ENCODE measurements at places on chromosomes 1 and 21. TPM values are rescaled to one million over a fixed set of nuclear protein-coding genes. Genes with fewer than 3 reads are reported as not detected.
A peak's percentile ranks its signal among the peaks of the same experiment; 100 is the strongest.

- no peak for DNase-seq
These were observed 24.4 kb upstream of the AHCYL1 start for GRCh38 chr1:109959974-109960744.

DNA sequence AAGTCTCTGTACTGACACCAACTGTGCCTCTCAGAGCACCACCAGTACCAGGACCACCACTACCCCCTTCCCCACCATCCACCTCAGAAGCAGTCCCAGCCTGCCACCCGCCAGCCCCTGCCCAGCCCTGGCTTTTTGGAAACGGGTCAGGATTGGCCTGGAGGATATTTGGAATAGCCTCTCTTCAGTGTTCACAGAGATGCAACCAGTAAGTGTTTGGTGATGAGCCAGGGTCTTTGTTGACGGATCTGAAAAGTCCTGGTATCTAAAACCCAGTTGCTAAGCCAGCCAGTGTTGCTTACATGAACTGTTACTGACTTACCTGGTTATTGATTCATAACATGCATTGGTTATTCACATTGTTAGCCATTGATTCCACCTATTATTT lies 1.1 kb downstream of the C1orf56 start:
- no peak for DNase-seq

- no peak for DNase-seq
These were observed 80.4 kb downstream of the IFI44 start for GRCh38 chr1:78730054-78730453.

DNA sequence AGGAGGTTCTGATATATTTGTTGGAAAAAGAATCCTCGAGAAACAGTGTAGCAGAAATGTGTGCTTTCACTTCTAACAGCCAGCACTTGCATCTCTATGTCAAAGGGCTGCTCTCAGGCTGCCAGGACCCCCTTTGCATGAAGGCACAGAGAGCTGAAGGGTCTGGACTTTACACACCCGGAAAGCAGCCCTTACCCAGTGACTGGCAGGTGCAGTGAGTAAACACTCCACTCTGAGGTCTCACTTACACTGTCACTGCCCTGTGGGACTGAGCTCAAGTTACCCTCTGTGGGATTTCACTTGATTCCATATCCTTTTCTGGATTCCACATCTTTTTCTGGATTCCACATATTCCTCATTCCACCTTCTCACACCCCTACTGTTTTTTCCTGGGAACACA lies 40.8 kb upstream of the PPP2R5A start:
- no peak for DNase-seq

GRCh38 chr1:224065455-224065854 lies 48.5 kb upstream of the FBXO28 start:
- no peak for DNase-seq

DNA sequence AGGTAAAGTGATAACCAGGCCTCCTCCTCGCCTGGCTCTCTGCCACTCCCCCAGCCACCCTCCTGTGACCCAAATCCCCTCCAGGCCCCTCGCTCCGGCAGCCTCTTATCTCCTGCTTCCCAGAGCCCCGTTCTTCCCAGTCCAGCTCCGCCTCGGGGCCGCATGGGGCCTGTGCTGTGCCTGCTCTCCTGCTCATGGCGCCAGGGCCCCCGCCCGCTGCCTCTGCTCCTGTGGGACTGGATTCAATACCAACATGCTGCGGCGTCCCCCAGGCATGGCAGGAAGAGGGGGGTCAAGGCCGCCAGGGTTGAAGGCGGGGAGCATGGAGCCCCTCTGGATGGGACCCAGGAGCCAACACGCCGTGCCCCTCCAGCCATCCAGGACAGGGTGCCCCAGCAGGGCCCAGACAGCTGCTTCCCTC lies 213.0 kb upstream of the VAMP3 start:
- DNase-seq = no peak

DNA sequence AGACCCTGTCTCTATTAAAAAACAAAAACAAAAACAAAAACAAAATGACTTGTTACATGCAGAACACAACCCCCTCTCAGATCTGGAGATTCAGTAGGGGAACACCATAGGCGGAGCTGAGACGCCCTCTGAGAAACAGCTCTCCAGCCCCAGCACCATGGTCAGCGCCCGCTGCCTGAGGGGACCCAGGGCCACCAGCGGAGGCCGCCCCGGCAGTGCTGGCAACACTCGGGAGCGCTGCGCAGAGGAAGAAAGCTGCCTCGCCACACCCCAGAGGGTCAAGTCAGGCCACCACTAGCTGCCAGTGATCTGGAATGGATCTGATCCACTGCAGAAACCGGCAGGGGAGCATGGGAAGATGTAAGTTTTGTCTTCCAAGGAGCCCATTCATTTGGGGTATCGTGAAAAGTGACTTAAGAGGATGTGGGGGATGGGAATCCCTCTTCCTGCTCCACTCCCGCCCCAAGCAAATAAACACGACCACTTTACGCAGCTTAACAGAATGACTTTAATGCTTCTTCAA lies 3.1 kb downstream of the ACTA1 start:
- DNase-seq = peak; percentile 74

DNA sequence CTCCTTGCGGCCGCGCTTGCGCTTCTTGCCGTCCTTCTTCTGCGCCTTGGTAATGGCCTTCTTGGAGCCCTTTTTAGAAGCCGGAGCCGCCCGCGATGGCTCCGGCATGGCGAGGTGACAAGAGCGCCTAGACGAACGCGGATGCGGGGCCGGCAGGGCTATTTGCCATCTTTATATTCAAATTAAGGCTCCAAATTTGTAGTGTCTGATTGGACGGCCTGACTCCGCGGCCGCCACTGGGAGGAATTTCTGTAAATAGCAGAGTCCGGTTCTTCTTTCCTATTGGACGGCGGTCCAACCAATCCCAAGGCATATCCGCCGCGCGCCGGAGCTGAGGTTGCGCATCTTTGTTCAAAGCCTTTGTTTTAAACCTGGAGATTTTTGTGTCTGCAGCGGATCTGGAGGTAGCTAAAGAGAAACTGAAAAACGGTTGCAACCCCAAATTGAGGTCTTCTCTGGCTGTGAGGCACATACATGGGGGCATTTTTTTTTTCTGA lies 22.6 kb upstream of the RNF187 start:
- DNase-seq = peak; percentile 87

DNA sequence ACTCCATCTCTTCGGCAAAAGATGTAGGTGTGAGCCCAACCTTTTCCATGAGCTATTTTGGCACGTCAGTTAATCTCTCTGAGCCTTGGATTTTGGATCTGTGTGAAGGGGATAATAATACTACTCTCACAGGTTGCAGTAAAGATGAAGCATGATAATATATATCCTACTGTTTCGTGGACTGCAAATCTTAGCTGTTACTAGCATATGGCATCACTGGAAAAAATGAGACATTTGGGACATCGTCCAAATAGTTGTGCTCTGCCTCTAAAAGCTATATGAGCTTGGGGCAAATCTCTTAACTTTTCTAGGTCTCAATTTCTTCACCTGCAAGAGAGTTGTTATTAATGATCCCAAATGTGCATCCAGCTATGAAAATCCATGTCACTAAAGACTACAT lies 147.4 kb upstream of the ZRANB2 start:
- no peak for DNase-seq

DNA sequence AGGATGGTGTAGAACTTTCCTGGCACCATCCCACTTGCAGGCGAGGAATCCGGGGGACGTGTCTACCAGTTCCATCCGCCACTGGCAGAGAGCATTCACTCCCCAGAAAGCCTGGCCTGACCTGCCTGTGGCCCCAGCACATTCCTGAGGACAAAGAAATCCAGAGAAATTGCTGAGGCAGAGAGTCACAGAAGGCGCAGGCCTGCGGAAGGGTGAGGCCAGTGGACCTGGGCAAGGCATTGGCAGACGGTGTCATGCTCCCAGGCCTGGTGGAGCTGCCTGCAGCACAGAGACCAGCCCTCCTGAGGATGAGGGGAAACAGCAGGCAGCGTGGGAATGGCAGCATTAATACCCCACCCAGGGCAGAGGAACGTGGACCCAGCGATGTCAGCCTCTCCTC lies 81.2 kb upstream of the F3 start:
- DNase-seq = peak; percentile 34

GRCh38 chr1:28437924-28438699 lies 67.7 kb upstream of the RCC1 start:
- peak; percentile 13 for DNase-seq

- no peak for DNase-seq
These were observed 189.3 kb downstream of the PTPRU start for GRCh38 chr1:29425631-29426030.

DNA sequence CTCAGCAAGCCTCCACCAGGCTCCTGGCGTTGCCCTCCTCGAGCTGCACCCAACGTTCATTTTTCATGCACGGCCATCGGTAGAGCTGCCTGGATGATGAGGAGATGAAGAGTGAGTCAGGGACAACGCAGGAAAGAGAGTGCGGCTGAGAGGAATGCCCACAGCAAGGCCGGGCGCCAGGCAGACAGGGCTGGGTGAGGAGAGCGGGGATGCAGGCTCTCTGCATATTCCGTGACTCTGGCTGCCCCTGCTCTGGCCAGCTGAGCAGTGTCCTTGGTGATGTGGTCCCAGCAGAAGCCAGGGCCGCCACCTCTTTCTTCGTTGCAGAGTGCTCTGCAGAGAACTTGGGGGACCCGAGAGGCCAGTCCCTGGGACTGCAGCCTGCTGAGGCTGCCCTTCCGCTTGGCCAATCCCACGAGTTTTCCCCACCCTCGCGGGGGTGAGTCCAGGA lies 10.8 kb downstream of the UMODL1 start:
- no peak for DNase-seq

GRCh38 chr21:42461881-42462877 lies 33.8 kb downstream of the RSPH1 start:
- DNase-seq = no peak

DNA sequence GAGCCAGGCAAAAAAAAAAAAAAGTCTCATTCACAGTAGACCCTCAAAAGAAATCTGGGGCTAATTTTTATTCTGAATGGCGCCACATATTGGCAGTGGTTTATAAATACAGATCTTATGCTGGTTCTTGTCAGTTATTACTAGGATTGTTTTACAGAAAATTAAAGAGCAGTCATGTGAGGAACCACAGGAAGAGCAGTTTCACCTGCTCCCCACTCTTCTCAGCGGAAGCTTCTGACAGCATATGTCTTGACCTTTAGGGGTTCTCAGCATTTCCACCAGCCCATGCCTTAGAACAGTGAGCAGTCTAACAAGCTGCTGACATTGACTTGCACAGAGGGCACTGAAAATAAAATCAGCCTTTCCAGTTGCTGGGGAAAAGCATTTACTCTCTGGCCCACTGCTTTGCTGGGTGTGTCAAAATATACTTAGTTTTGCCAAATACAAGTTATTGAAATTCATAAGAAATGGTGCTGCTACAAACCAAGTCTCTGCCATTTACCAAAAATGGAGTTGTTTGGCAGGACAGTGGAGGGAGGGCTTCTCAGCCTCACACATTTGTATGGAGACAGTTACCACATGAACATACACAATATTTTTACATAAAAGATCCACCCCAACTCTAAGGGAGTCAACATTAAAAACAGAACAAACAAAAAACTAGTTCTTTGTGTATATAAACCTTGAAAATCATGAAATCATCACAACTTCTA lies 144.2 kb downstream of the SYT2 start:
- no peak for DNase-seq

GRCh38 chr21:15309721-15310120 lies 244.9 kb upstream of the NRIP1 start:
- no peak for DNase-seq

DNA sequence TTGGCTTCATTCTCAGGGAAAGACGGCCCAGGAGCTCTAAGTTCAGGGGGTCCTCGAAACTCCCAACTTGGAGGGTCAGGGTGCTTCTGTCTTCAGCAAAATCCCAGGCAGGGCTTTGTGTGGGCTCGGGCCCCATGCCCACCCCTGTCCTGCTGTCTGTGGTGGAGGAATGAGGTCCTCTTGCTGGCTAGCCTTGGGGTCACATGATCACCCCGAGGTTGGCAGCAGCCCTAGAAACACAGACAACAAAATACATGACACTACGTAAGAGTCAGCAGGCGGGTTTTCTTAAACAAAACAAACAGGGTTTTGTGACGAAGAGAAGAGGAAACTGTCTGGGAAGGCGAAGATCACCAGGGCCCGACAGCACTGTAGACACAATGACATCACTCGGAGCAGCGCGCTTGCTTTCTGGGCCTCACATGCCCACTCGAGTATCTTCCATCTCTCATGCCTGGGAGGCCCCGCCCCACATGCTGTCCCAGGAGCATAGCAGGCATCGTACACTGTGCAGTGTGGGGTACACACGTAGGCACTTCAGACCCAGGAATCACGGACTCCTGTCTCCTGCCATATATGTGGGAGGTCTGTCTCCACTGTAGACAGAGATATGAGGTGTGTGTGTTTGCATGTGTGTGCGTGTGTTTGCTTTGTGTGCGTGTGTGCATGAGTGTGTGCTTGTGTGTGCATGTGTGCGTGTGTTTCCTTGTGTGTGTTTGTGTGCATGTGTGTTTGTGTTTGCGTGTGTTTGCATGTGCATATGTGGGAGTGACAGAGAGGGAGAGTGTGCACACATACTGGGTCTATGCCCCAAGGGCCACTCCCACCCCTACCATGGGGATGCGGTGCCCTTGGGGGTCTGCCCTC lies 94.7 kb downstream of the SIK1 start:
- no peak for DNase-seq

The CDA gene
- polyA plus RNA-seq = 5.7 TPM

The MFAP2 gene
- 195 TPM for polyA plus RNA-seq

The SPRR5 gene
- not detected for polyA plus RNA-seq

The OR2L3 gene
- polyA plus RNA-seq = not detected

The SRM gene
- polyA plus RNA-seq = 38.0 TPM

The C4BPB gene
- 1.0 TPM for polyA plus RNA-seq

The LCE1E gene
- not detected for polyA plus RNA-seq

The ADGRB2 gene
- 9.7 TPM for polyA plus RNA-seq

All from renal cortex interstitium (tissue), 15 donors.